ENCODE measurements at places on chromosomes 13 and 19. TPM values are rescaled to one million over a fixed set of nuclear protein-coding genes. Genes with fewer than 3 reads are reported as not detected.

The SERTAD1 gene
- total RNA-seq, result 9.2 TPM

The KCNRG gene
- total RNA-seq, result not detected

The DMRTC2 gene
- not detected for total RNA-seq

The MISP gene
- total RNA-seq, result not detected

The SHISA2 gene
- total RNA-seq, result 0.69 TPM

The RFPL4AL1 gene
- not detected for total RNA-seq

The POSTN gene
- not detected for total RNA-seq

The CD79A gene
- total RNA-seq, result 2.5 TPM

The ZNF541 gene
- 0.44 TPM for total RNA-seq

The FBXO17 gene
- total RNA-seq, result 0.07 TPM

The F7 gene
- 0.62 TPM for total RNA-seq

The ZNF471 gene
- total RNA-seq, result 0.29 TPM

The KRTDAP gene
- total RNA-seq, result not detected

The ZNF844 gene
- total RNA-seq, result 1.6 TPM

- DNase-seq, result peak; percentile 46
Observed at GRCh38 chr19:13796301-13797057, 1.2 kb downstream of the ZSWIM4 start.

- DNase-seq, result no peak
Observed at GRCh38 chr19:11164879-11165406, 9.4 kb upstream of the SPC24 start.

- peak; percentile 83 for DNase-seq
Observed at GRCh38 chr19:35153701-35154524, 622 bp upstream of the FXYD5 start.

GRCh38 chr19:42086770-42087550 is 11.0 kb downstream of the ZNF574 start:
- no peak for DNase-seq

GRCh38 chr19:18526316-18526715 is 4.4 kb upstream of the ELL start:
- no peak for DNase-seq

DNA sequence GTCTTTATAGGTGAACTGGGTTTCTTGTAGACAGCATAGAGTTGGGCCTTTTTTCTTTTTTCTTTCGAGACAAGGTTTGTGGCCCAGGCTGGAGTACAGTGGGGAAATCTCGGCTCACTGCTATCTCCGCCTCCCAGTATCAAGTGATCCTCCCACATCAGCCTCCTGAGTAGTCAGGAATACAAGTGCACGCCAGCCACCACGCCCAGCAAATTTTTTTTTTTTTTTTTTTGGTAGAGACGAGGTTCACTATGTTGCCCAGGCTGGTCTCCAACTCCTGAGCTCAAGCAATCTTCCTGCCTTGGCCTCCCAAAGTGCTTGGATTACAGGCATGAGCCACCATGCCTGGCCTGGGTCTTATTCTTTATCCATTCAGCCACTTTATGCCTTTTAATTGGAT is 5.1 kb upstream of the CALM3 start:
- DNase-seq, result no peak

- DNase-seq, result no peak
Observed at GRCh38 chr13:49810567-49811526, 18.4 kb upstream of the KPNA3 start.

DNA sequence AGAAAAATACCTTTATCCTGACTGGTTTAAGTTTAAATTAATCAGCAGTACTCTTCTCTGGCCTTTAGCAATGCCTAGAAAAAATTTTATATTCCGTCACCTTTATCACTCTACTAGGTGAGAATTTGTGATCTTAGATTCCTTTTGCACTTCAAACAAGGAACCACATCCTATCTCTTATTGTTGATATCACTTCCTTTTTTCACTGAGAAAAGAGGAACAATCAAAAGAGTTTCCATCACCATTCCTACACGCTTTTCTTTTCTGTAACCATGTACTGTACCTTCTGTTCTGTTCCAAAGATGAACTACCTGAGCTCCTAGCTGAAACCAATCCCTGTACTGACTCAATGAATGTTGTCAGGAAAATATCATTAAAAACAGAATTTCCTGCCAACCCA is 1379.0 kb upstream of the MIR17HG start:
- DNase-seq, result no peak

GRCh38 chr13:97141564-97142005 is 80.5 kb upstream of the MBNL2 start:
- peak; percentile 57 for DNase-seq

DNA sequence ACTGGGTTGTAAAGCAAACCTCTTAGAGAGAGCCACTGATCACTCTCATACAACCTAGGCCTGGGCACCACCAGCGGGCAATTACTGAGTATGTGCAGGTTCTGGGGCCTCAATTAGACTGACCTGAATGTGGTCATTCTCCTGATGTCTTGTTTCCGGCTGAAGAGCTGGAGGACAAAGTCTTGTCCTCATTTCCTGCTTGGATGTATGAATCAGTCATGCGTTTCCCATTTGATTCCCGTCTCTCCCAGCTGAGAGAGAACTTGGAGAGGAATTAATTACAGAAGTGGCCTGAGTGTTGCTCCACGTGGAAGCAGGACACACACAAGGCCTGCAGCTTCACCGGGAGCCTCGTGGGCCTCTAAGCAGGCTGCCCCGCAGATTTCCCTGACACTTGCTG is 799.3 kb upstream of the ARGLU1 start:
- no peak for DNase-seq

DNA sequence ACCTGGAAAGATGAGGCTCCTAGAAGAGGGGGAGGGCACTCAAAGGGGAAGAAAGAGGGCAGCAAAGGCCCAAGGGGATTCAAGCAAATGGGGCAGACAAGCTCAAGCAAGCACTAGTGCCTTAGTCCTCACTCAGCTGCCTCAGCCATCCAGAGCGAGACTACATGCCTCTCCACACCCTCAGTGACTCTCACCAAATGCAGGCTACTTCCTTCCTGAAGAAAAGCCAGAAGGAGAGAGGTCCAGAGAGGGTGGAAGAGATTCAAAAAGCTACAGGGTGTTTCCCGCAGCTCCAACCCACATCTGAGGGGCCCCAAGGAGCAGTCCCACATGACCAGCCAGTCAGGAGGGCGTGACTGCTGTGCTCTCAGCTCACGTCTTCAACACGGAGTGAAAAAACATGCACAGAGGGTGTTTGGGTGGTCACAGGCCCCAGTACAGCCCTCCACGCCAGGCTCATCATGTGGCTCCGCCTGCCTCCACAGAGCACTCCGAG is 40.5 kb downstream of the MIPEP start:
- DNase-seq, result no peak

- no peak for DNase-seq
Observed at GRCh38 chr19:11612816-11613511, 15.7 kb downstream of the ZNF627 start.

DNA sequence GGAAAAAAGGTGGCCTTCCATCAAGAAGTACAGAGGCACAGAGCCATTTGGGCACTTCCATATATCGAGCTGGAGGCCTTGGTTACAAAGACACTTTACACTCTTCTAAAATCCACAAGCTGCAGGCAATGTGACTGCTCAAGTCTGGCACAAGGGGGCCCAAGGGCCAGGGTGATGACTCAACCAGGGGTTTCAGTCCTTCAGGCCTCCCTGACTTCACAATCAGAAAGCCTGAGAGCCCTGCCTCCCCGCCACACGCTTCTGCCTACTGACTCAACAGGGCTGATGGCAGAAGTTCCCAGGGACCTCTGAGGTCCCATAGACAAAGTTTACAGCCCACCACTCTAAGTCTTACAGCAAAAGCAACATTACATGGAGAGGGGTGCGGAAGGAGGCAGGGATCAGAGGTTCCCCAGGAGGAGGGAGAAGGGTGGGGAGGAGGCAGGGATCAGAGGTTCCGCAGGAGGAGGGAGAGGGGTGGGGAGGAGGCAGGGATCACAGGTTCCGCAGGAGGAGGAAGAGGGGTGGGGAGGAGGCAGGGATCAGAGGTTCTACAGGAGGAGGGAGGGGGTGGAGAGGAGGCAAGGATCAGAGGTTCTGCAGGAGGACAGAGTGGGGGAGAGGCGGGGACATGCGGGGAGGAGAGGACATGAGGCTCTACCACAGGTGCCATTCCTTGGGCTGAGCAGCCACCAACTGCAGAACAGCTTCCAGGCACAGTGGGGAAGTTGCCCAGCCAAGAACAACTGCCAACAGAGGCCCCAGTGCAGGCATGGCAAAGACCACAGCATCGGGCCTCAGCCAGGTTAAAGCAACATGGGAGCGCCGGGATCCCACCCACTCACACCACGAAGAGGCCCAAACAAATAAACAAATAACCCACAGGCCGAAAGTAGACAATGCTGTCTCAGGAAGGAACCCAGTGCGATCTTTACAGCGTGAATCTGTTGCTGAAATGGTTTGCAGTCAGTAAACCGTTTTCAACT is 52.0 kb downstream of the SLC7A1 start:
- peak; percentile 74 for DNase-seq

- DNase-seq, result no peak
Observed at GRCh38 chr13:32589471-32589870, 3.2 kb downstream of the PDS5B start.

DNA sequence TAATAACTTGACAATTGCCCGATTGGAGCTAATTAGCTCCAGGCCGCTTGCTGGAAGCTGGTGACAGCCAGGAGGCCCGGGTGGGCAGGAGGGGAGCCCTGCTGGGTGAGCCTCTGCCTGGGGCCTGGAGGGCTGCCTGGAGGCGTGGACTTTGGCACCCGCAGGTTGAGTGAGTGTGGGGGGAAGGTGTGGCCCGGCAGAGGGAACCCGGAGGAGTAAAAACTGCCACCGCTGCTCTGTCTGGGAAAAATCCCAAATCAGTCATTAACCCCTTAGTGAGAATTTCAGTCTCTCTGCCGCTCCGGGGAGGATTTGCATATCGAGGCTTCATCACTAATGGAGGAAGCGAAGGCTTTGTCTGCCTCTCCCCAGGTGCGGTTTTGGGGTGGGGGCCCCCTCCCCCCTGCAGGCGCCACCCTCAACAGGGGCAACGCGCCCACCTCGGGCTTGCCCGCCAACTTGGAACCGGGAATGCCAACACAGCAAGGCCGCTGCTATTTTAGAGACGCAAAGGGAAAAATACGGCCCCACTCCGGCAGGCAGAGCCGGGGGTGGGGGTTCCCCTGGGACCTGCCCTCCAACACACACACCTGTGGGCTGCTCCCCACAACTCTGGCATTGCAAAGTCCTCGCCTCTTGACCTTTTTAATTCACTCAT is 6.2 kb downstream of the EFNA2 start:
- DNase-seq, result no peak

- DNase-seq, result no peak
Observed at GRCh38 chr13:59483501-59484145, 680.1 kb downstream of the DIAPH3 start.

GRCh38 chr13:35548790-35549189 is 72.3 kb upstream of the MAB21L1 start:
- DNase-seq, result no peak

- DNase-seq, result no peak
Observed at GRCh38 chr13:39401756-39402155, 201.2 kb downstream of the LHFPL6 start.

- no peak for DNase-seq
Observed at GRCh38 chr13:33862016-33862415, 44.1 kb downstream of the RFC3 start.

GRCh38 chr19:32869369-32869965 is at the start of gene SLC7A9:
TSS of gene SLC7A9 (minus strand) at chr19:32869767. CDS start at chr19:32868534, 1,233 bp downstream.
- no peak for DNase-seq

DNA sequence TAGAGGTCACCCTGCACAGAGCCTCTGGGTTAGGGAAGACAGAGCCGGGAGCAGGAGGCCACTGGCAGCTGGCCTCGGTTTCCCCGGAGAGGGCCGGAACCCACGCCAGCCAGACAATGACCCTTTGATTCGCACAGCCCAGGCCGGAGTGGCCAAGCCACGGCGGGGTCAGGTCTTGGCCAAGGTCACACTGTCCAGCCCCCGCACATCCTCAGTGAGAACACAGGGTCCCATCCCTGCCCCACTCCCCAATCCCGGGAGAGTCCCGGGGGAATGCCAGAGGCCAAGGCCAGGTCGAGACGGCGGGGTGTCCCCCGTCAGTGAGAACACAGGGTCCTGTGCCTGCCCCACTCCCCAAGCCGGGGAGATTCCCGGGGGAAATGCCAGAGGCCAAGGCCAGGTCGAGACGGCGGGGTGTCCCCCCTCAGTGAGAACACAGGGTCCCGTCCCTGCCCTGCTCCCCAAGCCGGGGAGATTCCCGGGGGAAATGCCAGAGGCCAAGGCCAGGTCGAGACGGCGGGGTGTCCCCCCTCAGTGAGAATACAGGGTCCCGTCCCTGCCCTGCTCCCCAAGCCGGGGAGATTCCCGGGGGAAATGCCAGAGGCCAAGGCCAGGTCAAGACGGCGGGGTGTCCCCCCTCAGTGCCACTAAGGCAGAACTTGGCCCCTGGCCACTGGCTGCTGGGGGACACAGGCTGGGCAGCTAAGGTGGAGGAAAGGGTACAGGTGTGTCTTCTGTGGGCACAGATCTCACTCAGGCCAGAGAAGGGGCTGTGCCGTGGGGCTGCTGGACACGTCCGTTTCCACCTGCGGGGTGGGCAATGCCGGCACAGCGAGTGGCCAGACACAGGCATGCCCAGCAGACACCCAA is 1.7 kb upstream of the FSTL3 start:
- no peak for DNase-seq

DNA sequence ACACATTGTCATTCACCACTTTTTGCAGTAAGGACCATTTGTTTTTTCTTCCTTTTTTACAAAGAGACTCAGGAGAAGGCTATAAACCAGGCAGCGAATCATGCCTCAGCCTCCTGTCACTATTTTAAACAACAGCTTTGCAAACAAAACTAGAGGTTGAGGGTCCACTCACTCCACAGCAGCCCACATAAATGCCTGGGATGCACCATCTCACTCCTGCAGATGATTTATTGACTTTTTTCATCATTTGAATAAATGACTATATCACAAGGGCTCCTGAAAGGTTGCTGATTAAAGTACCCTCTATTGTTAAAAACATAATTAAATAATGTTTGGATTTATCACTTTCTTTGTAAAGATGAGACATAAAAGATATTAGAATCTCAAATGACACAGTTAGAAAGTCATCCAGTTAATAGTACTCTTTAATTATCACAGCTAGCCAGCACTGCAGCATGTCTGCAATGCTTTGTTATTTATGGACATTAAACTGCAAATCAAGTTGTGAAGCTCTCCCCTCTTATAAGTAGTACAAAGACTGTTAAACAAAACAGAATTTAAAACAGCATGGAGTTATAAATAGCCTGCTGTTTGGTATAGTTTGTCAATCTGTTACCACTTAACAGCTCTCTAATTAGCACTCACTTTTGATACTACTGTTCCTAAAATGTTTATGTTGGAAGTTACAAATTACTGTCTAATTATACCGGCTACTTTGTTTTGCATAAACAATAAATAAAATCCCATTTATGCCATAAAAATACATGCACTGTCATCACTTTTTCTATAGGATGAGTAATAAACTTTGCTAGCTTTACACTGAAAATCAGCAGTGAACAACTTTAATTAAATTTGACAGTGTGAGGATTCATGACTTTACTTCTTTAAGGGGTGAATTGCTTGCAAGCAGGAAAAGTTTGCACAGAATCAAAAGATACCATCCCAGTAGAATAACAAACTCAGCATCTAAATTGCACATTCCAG is 853.2 kb downstream of the UQCRFS1 start:
- no peak for DNase-seq

Data from activated naive CD4-positive, alpha-beta T cell treated with anti-CD3 and anti-CD28 coated beads for 36 hours (primary cell).